Stimulated activated CD8-positive, alpha-beta memory T cell treated with anti-CD3 and anti-CD28 coated beads, Interleukin-7, amount 100 ng/mL, for 1 hour (primary cell): ENCODE measurements at places on chromosomes 7 and 10.

DNA sequence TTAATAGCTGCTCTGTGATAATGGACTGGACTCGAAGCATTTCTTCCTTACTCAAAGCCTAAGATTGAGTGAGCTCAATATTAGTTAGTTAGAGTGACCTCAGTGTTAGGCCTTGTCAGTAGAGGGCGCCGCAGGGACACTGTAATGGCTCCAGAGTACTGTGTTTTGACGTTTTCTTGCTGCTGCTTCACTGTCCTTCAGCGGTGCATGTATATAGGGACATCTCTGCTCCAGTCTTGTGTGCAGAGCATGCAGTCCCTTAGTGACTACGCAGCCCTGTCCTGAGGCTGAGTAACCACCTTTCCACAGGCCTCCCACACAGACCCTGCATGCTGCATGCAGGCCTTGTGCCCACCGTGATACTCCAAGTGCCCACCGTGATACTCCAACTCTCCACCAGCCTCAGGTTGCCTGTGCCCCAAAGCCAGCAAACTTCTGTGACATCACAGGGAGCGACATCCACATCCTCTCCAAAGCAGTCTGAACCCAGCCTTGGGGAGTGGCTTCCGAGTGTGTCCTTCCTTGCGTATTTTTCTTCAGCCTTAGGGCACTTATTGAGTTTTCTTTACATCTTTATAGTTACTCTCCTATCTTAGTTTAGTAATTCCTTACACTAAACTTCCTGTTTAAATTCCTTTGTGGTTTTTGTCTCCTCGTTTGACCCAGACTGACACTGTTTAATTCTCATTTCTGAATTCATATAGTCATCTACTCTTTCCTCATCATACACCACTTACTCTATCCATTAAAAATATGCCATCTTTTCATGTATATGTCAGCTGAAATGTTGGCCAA, 118.2 kb downstream of the JAZF1 start:
- DNase-seq = peak; percentile 25

GRCh38 chr7:15692501-15693020, 6.1 kb upstream of the MEOX2 start:
- DNase-seq = no peak

DNA sequence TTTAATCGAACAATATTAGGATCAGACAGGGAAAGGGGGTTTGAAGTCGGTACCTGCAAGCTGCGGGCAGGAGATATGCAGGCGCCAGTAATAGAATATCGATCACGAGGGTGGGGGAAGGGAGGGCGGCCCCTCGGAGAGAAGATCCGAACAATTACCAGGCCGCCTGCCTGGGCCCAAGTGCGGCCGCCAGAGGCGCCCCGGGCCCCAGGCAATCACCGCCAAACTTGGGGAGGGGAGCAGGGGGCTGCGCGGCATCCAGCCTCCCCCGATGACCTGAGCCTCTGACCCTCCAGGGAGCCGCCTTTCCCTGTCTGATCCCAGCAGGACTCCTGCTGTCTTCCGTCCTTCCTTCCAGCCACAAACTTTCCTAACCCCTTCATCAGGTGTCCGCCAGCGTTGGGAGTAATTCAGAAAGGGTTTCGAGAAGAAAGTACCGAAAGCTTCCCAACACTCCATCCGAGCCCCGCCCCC, 1.1 kb downstream of the NKX1-2 start:
- DNase-seq = no peak

GRCh38 chr7:15922002-15922401, 235.5 kb upstream of the MEOX2 start:
- DNase-seq = no peak

DNA sequence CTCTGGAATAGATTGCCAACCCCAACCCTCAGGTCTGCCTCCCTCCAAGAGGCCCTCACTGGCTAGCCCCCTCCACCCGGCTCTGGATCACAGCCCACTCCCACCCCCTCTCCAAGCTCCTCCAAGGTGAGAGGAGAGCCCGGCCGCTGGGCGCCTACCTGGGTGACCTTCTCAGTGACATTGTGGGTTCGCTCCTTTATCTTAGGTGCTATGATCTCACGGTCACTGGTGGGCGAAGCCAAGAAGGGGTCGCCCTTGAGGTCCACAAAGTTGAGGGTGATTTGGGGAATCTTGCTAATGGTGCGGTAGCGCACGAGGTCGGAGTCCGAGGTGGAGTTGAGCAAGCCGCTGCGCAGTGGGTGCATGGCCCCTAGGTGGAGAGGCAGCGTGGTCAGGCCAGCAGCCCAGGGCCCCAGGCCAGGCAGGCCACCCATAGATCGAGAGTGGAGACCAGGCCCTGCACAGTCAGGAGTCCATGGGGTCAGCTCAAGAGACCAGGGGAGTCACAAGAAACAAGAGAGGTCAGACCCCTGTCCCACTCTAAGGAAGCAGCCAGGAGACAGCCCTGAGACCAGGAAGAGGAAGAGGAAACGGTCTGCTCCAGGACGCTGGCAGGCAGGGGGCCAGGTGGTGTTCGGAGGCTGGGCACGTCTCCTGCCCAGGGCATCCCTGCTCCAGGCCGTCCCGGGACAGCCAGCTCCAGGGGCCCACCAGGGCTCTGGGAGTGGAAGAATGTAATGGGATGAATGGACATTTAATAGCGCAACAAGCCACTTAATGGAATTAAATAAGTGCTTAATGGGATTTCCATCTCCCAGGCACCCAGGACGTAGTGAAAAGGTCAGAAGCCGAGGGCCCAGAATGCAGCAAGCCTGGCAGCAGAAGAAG, 20.7 kb downstream of the KCNH2 start:
- no peak for DNase-seq

- DNase-seq = no peak
These were observed 33.3 kb upstream of the XPNPEP1 start for GRCh38 chr10:109956454-109957091.

GRCh38 chr10:125169279-125169678, 8.9 kb upstream of the CTBP2 start:
- DNase-seq = no peak

- DNase-seq = no peak
These were observed 238.5 kb downstream of the CACNB2 start for GRCh38 chr10:18378766-18379165.

GRCh38 chr7:45421806-45422205, 152.4 kb upstream of the ADCY1 start:
- no peak for DNase-seq

DNA sequence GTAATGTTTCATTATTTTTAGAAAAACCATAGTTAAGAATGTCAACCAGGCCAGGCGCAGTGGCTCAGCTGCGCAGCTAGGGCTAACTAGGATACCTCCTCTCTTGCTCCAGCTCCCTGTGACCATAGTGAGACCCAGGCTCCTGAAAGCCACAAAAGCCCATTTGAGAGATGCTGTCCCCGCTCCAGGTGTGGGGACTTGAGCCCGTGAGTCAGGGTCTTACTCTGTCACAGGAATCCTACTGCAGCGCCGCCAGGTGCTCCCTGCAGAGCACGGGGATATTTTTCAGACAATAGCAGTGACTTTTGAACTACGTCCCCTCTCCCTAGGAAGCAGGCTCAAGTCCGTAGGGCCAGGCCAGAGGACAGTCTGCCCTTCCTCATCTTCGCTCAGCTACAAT, 75.6 kb upstream of the NRBF2 start:
- no peak for DNase-seq

DNA sequence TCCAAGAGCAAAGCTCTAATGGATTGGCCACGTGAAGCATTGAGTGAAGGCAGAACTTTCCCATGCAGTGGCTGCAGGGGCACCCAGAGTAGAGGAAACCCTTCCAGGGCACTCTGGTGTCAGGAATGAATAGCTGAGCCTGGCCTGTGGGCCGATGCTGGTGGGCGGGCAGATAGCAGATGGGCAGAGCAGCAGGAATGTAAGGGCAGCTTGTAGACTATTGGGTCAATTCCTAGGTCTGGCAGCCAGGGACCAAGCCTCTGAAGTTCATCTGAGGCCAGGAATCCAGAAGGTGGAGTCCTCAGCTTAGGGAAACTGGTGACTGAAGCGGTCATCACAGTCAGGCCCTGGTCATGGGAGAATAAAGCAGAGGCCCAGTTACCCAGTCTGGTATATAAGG, 115.4 kb downstream of the TMEM178B start:
- DNase-seq = no peak

DNA sequence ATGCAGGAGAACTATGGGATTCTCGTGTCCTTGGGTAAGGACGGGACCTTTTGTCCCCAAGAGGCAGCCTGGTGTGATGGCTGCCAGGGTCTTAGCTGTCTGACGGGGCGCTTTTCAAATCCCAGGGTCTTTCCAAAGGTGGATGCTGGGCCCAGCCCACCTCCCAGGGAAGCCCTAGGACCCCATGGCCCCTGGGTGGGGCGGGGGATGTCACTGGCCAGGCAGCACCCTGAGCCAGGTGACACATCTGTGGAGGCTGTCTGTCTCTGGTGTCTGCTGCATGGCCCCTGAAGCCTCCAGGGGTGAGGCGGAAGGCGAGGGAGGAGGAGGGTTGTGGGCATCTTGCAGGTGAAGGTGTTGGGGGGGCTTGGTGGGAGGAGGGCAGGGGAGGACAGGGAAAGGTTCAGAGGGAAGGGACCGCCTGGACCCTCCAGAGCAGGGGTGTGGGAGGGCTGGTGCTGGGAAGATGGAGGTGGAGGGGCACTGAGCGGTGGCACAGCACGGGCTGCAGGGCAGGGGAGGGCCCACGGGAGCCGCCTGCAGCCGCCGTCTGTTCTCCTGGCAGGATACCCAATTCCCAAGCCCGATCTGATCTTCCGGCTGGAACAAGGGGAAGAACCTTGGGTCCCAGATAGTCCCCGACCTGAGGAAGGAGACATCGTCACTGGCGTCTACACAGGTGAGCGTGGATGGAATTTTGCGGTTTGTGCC, 7.0 kb downstream of the ZNF316 start:
- no peak for DNase-seq

GRCh38 chr10:104512800-104513199, 128.3 kb upstream of the SORCS3 start:
- DNase-seq = no peak

- DNase-seq = no peak
These were observed 272.4 kb downstream of the CREB5 start for GRCh38 chr7:28684650-28685241.

DNA sequence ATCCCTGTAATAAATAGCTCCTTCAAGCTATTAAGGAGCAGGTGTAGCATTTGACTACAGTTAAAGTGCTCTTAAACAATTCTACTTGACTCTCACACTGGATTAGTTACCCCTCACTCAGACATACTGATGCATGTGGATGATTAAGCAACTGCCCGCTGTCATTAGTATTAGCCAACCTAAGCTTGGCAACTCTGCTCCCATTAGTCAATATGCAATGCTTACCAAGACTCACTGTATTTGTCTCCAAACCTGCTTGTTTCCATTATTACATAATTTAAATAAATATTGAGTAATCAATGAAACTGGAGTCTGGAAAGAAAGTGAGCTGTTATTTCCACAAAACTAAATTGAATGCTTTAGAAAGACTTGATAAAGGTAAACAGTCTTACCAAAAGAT, 144.0 kb upstream of the ASAH2 start:
- DNase-seq = no peak

- DNase-seq = no peak
These were observed 95.9 kb upstream of the MACROH2A2 start for GRCh38 chr10:69956741-69957230.

DNA sequence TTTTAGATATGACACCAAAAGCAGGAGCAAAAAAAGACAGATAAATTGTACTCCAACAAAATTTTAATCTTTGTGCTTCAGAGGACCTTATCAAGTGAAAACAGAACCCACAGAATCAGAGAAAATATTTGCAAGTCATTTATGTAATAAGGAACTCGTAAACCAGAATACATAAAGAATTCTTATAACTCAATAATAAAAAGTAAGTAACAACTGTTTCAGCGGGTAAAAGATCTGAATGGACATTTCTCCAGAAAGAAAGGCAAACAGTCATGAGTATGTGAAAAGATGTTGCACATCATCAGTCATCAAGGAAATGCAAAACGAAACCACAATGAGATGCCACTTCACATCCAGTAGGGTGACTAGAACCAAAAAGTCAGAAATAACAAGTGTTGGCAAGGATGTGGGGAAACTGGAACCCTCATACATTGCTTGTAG, 167.7 kb upstream of the KCTD7 start:
- DNase-seq = no peak

DNA sequence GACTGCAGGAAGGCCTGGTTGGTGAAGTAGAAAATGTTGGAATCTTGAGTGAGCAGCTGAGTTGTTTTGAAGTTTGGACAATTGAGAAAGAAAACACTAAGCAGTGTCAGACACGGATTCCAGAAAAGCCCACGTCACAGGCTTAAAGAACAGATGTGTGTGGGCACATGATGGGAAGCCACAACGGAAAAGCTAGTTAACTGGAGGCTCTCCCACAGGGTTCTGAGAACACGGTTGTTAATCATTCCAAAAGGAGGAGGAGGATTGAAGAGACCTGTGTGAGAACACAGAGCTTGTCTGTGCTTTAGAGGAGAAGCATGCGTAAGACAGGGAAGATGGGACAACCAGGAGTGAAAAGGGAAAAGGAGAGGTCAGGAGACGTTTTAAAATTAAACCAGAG, 42.6 kb downstream of the SHH start:
- no peak for DNase-seq

GRCh38 chr10:103145860-103146466, 47.1 kb downstream of the NT5C2 start:
- no peak for DNase-seq

DNA sequence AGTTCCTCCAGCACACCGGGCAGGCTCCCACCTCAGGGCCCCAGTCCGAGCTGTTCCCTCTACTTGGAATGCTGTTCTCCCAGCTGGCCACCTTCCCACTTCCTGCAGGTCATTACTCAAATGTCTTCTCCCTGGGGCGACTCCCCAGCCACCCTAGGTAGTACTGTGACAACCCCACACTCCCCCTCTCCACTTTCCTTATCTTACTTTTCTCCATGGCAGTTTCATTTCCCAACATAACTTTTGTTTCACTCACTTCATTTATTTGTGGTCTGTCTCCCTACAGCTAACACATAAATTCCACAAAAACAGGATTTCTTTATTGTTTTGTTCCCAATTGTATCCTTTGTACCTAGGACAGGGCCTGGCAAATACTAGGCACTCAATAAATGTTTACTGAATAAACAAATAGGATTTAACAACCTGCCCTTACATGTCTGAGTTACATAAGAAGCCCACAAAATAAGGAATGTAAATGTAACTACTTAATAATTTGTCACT, 76.5 kb downstream of the JAZF1 start:
- DNase-seq = no peak

- DNase-seq = no peak
These were observed 257.2 kb downstream of the GLRX3 start for GRCh38 chr10:130393342-130393741.

DNA sequence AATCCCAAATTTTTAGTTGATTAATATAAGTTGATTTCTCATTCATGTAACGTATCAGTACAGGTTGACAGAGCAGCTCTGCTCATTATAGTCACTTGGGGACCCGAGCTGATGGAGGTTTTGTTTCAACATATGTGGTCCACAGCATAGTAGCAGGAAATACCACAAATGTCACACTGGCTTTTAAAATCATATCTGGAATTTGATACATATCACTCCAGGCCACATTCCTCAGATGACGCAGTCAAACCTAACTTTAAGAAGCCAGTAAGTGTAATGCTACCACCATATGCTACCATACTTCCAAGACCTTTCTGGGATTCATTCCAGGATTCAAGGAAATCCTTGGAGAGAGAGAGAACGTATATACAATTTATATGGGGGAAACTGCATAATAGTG, 156.3 kb downstream of the PHF14 start:
- no peak for DNase-seq

- DNase-seq = no peak
These were observed 56.2 kb downstream of the UBE3C start for GRCh38 chr7:157194948-157195347.

- DNase-seq = no peak
These were observed 303.7 kb downstream of the CCDC3 start for GRCh38 chr10:12697764-12698163.
